ENCODE measurements at places on chromosomes 5 and 9.

GRCh38 chr9:124884376-124884775, 22.4 kb downstream of the ARPC5L start:
- DNase-seq: no peak

DNA sequence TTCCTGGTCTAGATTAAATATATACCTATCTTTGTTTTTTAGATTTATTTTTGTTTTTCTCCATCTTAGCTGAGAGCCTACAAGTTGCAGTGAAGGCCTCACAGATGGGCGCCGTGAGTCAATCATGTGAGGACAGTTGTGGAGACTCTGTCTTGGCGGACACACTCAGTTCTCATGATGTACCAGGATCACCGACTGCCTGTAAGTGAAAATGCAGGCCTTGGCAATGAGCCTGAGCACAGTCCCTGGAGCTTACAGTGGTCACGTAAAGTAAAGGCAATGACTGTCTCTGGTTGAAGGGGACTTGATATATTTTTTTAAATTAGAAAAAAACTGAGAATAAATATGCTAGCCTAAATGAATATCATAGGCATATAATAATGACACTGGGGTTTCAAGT, 271.9 kb downstream of the ARHGEF28 start:
- DNase-seq: no peak

DNA sequence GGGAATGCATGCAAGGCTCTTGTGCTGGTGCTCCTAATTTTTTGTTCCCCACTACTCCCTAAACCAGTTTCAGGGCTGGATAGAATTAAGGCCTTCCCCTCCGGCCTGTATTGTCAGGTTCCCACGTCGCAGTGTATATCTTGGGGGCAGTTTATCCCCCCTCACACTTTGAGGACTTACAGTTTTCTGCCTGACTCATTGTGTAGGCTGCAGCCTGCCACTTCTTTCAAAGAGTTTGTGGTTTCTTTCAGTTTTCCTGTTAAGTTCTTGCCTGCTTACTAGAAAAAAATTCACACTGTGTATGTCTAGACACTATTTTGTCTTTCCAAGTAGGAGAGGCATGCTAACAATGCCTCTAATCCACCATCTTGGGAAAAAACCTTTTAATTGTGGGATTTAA, 28.4 kb upstream of the BTNL3 start:
- DNase-seq: no peak

- no peak for DNase-seq
These were observed 389.4 kb downstream of the CTNND2 start for GRCh38 chr5:11514705-11515432.

DNA sequence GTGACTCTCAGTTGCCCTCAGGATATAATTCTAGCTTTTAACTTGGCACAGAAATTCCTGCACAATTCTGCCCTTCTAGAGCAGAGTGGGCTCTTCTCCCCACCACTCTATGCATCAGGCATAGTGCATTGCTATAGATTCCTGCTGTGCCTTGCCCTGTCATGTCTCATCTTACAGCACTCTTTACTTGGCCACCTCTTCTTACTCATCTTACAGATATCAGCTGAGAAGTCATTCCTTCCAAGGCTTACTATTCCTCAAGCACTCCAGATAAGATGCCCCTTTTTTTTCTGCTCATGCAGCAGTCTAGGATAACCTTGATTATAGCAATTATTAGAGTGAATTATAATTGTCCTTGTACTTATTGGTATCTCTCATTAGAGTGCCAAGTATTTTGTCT, 5.6 kb downstream of the FAM221B start:
- DNase-seq: no peak
